Natural killer cell treated with Interleukin-12 subunit alpha and Interleukin-12 subunit beta and Interleukin-15 and Interleukin-18, amount 100 ng/mL, for 72 hours (primary cell): ENCODE measurements at places on chromosomes 7 and 10. TPM values are rescaled to one million over a fixed set of nuclear protein-coding genes. Genes with fewer than 3 reads are reported as not detected.

CRHR2 gene
- total RNA-seq = not detected

ANKRD2 gene
- not detected for total RNA-seq

CALHM1 gene
- total RNA-seq = not detected

PDE6C gene
- not detected for total RNA-seq

SPAG6 gene
- 0.28 TPM for total RNA-seq

MMRN2 gene
- not detected for total RNA-seq

CH25H gene
- not detected for total RNA-seq
